ENCODE measurements at places on chromosomes 16 and 17. TPM values are rescaled to one million over a fixed set of nuclear protein-coding genes. Genes with fewer than 3 reads are reported as not detected.

PIK3R5 gene
- 77.6 TPM for total RNA-seq

MT1G gene
- 10.2 TPM for total RNA-seq

DNA sequence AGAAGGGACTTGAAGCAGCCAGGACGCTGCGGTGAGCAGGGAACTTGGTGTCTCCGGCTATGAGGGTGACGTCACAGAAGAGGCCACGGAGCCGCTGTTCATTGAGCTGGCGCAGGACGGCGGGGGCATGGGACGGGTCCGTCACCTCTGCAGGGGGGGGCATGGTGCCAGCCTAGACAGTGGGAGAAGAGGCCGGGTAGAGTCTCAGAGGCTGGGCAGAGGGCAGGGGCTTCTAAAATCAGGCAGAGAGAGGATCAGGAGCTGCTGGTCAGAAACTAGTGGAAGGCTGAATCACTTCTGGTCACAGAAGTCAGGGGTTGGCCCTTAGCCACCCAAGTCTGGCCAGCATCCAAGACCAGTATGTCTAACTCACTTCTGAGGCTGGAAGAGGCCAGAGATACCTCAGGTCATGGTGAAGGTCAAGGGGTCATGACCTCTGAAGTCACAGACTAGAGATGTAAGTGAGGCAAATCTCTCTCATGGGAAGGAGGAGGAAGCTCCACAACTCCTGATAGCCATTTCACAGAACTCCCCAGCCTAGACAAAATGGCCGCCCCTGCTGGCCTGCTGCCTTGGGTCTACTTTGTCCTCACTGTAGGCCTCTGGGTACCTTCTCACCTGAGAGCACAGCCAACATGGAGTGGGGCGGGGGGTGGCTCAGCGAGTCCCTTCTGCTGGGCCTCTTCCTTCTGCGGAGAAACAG lies 12.6 kb downstream of the ZBTB4 start:
- H3K36me3 ChIP-seq: peaks cover 13% of the 10 kb centered on the region
- DNase-seq: no peak
- H3K4me1 ChIP-seq: peaks cover 21% of the 10 kb centered on the region
- H3K27ac ChIP-seq: peak overlapping the region; percentile 54
- no peaks in the 10 kb centered on the region for H3K27me3 ChIP-seq

GRCh38 chr17:9676084-9676483 lies 30.8 kb downstream of the USP43 start:
- H3K27ac ChIP-seq: no peak overlapping the region
- no peak for DNase-seq
- H3K4me3 ChIP-seq: no peak overlapping the region

GRCh38 chr17:39541652-39542051 lies 66.1 kb downstream of the NEUROD2 start:
- H3K4me1 ChIP-seq: peaks cover 22% of the 10 kb centered on the region
- no peak overlapping the region for H3K27ac ChIP-seq
- no peak overlapping the region for H3K4me3 ChIP-seq
- peaks cover 10% of the 10 kb centered on the region for H3K36me3 ChIP-seq

- no peak within 1 kb of the TSS for H3K4me3 ChIP-seq
- H3K27ac ChIP-seq: no peak within 1 kb of the TSS
- no peaks in the 10 kb centered on the region for H3K36me3 ChIP-seq
- no peak for DNase-seq
- H3K27me3 ChIP-seq: no peaks in the 10 kb centered on the region
Measured at GRCh38 chr16:71489122-71489521, at the start of gene ZNF19. Gene ZNF19 (minus strand): TSS chr16:71489324. CDS start chr16:71482114, 7,210 bp downstream.

- peaks cover 19% of the 10 kb centered on the region for H3K4me1 ChIP-seq
- H3K27ac ChIP-seq: no peak overlapping the region
- H3K36me3 ChIP-seq: no peaks in the 10 kb centered on the region
- H3K27me3 ChIP-seq: peaks cover 45% of the 10 kb centered on the region
- peak; percentile 14 for DNase-seq
Measured at GRCh38 chr17:28227316-28228108, 91.5 kb upstream of the TMEM97 start.

Measured in activated CD4-positive, alpha-beta T cell treated with anti-CD3 and anti-CD28 coated beads, Interleukin-2, amount 10 ng/mL, durations not matched to agents 7 days and 5 days (primary cell).